ENCODE measurements at places on chromosomes 3 and 15.

GRCh38 chr3:113663324-113663750 lies 33.1 kb downstream of the USF3 start:
- DNase-seq: no peak

GRCh38 chr15:47857776-47858167 lies 140.5 kb downstream of the SEMA6D start:
- no peak for DNase-seq

GRCh38 chr3:106930086-106930485 lies 447.2 kb upstream of the CCDC54 start:
- no peak for DNase-seq

- no peak for DNase-seq
Observed at GRCh38 chr3:185420762-185421161, 57.8 kb downstream of the MAP3K13 start.

GRCh38 chr15:27086805-27087204 lies 115.8 kb downstream of the GABRG3 start:
- no peak for DNase-seq

DNA sequence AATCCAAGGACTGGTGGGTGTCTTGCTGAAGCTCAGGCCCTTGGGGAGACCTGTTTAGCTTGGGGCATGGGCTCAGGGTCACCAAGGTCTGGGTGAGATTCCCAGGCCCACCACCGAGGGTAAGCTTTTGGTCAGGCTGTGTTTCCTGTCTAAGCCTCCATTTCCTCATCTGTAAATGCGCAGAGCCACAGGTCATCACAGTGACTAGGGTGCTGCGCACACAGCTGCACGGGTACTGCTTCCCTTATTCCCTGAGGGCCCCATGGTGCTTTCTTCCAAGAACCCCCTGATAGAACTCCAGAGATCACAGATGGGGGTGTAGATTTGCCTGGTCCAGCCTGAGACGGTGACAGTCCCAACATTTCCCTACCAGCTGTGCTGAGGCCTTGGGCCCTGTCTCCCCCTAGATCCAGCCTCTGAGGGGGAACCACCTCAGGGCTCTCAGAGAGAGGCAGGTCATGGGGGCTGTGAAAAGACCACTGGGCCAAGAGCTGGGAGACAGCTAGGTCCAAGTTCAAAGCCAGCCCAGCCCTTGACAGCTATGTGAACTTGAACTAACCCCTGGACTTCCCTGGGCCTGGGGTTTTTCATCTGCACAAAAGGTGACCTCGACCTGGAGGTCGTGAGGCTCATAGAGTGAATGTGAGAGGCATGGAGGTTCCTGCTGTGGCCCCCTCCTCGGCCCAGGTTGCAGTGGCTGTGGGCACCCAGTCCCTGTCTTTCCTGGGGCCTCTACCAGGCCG lies 60.7 kb downstream of the SEMA3G start:
- DNase-seq: no peak

DNA sequence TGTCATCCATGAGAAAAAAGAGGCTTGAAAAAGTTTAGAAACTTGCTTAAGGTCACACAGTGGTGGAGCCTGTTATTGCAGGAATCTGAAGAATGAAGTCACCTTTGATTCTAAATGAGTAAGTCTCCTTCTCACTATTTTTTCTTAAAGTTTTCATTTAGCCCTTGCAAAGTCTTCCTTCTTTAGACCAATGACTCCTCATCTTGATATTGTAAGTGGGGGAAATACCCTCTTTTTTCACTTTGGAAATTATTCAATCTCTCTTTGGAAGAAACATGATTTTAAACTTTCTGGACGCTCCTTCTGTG lies 787 bp upstream of the SLMAP start:
- no peak for DNase-seq

GRCh38 chr15:93859176-93859575 lies 372.2 kb upstream of the MCTP2 start:
- no peak for DNase-seq

DNA sequence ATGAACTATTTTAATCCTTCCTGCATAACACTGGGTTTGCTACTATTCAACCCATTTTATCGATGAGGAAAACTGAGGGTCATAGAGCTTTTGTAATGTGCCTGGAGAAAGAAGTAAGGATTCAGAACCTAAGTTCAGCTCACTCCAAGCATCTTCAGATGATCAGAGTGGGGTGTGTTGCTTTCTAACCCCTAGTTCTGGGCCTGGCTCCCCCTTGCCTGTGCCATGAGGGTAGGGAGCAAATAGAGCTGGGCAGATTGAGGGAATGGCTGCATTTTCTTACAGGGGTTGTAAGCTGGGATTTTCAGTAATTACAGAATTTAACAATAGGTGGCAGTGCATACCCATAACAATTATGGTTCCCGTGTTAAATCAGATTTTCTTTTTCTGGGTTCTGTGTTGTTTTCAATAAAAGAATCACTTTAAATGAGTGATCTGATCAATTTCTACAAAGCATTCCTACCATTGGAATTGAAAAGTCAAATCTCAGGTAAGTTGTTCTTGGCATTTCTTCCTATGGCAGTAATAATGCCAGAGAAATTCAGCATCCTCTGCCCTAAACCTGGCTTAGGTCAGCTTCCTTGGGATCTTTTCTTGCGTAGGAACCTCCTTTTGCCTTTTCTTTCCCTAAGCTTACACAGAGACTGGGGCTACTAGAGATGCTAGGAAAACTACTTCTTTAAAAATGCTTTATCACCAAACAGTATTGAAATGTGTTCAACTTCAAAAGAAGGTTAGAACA lies 103.8 kb upstream of the IL12A start:
- DNase-seq: no peak

DNA sequence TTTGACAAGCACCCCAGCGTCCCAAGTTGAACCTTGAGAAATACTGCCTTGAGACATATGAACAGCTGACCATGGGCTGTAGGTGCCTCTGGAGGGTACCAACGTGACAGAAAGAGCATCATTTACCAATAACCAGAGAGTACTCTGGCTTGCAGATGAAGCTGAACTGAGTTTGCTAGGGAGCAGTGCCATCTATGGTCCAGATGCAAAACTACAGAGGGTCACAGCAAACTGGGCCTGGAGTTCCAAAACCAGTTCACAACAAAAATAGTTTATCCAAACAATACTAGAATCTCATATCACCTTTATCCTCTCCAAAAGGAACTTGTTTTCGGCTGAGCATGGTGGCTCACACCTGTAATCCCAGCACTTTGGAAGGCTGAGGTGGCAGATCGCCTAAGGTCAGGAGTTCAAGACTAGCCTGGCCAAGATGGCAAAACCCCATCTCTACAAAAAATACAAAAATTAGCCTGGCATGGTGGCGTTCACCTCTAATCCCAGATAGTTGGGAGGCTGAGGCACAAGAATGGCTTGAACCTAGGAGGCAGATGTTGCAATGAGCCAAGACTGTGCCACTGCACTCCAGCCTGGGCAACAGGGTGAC lies 69.3 kb downstream of the CHAC1 start:
- no peak for DNase-seq

- DNase-seq: no peak
Observed at GRCh38 chr15:78162038-78162437, 12.9 kb downstream of the IDH3A start.

GRCh38 chr3:24101676-24102168 lies 156.6 kb downstream of the NR1D2 start:
- DNase-seq: no peak

DNA sequence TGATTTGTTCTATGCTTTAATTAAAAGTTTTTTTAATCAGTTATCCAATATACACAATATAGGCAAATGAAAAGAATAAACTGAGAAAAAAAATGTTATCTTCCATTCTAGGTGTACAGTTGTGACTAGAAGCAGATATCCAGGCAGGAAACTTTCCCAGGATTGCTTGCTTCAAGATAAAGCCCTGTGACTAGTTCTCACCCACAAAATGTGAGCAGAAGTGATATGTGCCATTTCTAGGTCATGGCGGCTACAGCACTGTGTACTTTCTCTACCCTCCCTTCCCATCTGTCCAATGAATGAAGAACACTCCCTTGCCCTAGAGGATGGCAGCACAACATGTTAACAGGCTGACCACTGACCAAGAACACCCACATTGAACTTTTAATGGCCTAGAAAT lies 110.5 kb upstream of the STT3B start:
- no peak for DNase-seq

DNA sequence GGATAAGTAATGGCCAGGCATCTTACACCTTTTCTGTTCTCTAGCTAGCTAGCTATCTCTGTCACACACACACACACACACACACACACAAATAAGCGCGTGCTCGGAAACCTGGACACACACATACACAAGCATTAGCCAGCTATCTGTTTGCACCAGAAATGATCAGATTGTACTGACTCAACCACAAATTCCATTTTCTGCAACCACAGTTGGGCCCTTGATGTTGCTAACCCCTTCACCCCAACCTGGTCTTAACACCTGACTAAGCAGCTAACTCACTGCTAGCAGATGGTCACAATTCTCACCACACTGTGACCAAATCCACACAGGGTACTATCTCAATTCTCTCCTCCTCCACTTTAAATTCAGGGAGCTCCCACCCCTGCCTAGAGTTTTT lies 183.0 kb upstream of the THBS1 start:
- no peak for DNase-seq

DNA sequence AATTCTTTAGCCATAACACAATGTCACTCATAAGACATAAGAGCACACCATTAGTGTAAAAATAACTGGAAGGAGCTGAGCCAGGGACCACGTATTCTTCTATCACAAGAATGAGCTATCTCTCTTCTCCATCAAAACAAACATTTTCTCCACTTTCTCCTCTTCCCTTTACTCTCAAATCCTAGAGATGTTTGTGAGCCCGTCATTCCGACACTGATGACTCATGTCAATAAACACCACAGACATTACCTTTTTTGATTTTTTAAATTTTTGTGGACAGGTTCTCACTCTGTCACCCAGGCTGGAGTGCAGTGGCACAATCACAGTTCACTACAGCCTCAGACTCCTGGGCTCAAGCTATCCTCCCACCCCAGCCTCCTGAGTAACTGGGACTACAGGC lies 86.6 kb downstream of the MEX3B start:
- no peak for DNase-seq
